ENCODE measurements at places on chromosomes 2 and 18.
A peak's percentile ranks its signal among the peaks of the same experiment; 100 is the strongest.

- DNase-seq: peak; percentile 68
Measured at GRCh38 chr2:237726401-237726830, 72.2 kb upstream of the RBM44 start.

DNA sequence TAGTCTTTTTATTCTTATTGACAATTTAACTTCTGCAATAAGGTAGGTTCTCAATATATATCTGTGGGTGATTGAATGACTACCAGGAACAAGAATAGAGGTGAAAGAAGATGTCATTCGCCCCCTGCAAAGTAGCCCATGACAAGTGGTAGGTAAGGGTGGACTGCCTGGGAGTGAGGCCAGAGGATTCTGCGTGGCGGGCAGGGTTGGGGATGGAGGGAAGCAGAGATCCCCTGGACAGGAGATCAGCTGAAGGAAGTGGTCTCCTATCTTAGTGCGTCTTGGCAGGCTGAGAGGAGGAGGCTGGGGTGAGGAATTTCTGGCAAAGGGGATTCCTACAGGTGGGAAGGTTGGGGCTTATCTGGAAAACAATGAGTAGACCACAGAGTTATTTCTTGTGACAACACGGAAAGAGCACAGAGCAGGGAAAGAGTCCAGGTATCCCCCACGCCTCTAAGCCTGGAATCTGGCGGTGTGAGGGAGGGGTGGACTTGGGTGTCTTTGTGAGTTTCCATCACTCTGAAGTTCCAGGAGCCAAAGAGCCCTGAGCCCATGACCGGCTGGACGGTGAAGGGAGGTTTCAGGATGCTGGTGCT is 21.5 kb upstream of the MYCN start:
- no peak for DNase-seq

DNA sequence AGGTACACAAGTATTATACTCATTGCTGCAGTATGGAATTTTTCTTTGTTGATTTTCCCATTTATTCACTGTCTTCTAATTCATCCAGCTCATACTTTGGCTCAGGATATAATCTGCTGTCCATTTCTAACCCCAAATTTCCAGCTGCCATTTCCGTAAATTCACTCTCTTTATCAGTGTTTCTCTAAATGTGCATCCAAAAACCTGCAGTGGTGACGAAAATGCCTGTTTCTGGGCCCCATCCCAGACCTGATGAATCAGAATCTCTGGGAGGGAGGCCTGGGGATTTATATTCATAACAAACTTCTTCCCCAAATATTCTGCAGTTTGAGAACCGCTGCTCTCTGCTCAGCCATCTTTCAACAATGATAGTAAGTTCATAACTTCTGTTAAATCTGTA is 86.6 kb downstream of the VWC2L start:
- no peak for DNase-seq

DNA sequence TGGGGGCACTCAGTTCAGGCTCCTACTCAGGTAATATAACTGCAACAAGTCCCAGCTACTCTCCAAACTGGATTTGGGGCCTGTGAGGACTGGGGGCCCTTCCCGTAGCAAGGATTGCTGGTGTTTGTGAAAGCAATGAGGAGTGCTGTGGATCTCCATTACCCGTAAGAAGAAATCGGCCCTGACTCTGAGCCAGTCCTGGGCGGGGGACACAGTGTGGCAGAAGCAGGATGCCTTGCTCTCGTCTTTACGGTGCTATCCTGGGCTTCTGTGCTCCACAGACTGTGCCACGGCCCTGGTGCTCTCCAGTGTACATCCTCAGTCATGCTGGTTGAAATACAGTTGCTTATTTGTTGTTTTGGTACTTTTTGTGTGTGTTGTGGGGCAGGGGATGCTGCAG is 172.9 kb downstream of the NDUFA10 start:
- DNase-seq: no peak

DNA sequence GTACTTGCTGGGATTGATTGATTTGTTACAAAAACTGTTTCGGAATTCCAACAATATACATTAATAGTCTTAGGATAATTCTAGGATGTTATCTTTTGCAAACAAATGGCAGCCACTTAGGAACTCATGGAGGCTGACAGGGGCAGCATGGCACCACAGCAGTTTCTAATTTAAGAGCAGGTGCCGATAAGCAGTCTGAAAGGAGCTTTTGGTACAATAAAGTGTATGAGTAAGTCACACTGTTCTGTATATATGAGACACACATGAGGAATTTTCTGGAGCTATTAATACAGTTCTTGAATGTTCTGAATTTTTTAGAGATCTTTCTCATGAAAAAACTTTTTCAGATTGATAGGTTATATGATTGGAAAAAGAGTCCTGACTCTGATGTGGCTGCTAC is 52.2 kb downstream of the EIF5B start:
- DNase-seq: no peak

GRCh38 chr2:10150436-10150835 is 27.9 kb downstream of the RRM2 start:
- DNase-seq: no peak

DNA sequence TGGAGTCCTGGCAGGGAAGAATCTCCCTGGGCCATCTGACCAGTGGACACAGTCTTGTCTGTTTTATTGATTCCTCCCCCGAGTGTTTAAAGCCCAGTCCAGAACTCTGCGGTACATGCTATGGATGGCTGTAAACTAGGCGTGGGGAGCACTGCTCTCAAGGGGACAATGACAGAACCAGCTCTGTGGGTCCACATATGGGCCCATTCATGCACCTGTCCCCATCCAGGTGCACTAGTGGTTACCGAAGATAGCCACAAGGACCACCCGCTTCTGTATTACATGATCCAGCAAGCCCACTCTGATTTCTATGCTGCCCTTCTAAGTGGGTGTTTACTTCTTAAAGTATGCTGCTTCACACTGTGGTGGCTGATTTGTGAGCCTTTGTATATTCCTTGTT is 21.0 kb downstream of the CHST10 start:
- no peak for DNase-seq

DNA sequence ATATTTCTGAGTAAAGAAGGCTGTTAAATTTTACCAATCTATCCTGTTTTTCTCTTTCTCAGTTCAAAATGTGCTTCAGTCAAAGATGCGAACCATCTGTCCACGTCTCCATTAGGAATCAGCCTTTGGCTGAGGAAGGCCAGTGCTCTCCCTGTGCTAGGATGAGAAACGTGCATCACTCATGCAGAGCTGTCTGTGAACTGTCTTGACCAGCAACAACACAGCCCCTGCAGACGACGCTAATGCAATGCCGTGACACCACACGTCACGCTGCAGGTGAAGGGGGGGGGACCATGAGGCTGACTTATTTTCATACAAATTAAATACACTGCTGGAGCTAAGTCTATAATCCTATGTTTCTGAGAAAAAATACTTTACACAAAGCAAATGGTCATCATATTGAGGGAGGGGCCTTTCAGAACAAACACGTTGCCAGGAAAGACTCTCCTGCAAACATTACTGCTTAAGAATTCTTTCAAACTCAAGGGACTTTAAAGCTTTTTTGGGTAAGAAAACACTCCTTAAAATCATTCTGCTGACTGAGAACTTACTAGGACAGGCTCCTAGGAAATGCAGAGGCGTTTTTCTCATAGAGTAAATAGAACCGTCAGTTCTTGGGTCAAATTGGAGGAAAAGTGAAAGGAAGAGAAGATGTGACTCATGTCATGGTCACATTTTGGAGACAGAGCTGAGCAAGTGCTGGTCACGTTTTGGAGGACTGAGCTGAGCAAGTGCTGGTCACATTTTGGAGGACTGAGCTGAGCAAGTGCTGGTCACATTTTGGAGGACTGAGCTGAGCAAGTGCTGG is 97.0 kb downstream of the MBP start:
- DNase-seq: peak; percentile 29

GRCh38 chr2:165202239-165202638 is 1.6 kb downstream of the SCN3A start:
- DNase-seq: peak; percentile 14

GRCh38 chr2:166135152-166135848 is 7.5 kb upstream of the SCN1A start:
- no peak for DNase-seq

DNA sequence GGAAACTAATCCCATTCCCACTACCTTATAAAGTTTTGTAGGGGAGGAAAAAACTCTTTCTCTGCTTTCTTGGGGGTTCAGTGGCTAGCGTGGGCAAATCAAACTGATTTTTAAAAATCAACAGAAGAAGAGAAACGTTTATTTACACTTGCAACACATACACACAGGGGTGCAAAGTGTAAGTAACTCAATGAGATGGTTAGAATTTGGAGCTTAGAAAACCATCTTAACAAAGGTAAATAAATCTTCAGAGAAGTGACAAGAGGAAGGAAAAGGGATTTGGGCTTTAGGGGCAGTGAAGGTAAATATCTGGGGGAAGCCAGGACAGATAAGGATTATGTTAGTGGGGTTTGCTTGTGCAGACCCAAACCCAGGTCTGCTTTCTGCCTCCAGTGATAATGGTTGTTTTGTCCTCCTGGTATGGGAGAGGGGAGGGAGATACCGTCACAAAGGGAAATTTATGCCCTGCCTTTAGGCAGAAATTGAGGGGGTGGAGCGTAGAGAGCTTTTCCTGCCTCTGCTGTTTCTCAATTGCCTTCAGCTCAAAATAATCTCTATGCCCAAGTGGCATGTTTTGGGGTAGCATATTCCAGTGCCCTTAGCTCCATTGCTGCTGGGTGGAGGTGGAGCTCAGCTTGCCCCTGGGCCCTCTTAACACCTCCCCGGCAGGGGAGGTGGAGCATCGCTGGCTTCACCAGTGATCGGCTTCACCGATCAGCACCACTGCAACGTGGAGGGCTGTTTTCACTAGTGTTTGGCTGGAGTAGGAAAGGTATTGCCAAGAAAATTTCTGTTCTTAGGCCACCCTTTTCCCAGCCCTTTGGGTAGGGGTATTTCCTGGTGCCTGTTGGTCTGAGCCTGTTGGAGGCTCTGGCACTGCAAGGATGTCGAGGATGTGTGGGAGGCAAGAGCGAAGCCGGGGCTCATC is 92.2 kb downstream of the TEX51 start:
- DNase-seq: no peak

DNA sequence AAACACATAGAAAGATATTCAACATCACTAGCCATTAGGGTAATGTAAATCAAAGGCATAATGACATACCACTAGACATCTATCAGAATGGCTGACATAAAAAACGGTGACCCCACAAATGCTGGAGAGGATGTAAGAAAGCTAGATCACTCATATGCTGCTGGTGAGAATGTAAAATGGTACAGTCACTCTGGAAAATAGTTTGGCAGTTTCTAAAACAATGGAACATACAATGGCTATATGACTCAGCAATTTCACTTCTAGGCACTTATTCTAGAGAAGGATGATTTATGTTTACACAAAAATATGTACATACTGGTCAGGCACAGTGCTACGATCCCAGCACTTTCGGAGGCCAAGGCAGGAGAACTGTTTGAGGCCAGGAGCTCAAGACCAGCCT is 87.3 kb downstream of the COLEC12 start:
- DNase-seq: peak; percentile 18

DNA sequence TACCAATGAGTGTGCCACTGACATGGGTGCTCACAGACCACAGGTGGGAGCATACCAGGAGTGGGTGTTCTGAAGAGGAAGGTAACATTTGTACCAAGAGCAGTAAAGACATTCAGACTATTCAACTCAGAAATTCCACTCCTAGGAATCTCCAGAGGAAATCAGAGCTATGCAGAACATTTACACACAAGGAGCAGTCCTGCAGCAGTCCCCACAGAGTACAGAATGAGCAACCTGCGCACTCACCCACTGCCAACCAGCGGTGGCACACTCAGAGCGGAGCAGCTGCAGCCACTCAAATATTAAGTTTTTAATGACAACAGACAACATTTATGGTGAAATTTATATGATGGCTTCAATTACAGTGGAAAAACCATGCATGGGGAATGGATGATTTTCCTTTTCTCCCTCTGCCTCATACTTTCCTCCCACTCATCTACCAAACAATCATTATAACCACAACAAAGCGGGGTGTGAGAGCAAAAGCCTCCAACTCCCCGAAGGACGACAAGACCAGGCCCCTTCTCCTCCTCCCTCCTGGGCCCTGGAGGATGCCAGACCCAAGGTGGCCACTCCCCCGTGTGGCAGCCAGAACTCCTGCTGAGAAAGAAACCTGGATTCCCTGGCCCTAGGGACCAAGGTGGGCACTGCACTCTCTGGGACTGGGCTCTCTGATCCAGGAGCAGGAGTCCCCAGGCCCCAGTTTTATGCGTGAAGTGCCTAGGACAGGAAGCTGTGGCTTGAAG is 5.4 kb downstream of the HS6ST1 start:
- peak; percentile 37 for DNase-seq

GRCh38 chr2:200177971-200178911 is 128.3 kb upstream of the SPATS2L start:
- DNase-seq: no peak

DNA sequence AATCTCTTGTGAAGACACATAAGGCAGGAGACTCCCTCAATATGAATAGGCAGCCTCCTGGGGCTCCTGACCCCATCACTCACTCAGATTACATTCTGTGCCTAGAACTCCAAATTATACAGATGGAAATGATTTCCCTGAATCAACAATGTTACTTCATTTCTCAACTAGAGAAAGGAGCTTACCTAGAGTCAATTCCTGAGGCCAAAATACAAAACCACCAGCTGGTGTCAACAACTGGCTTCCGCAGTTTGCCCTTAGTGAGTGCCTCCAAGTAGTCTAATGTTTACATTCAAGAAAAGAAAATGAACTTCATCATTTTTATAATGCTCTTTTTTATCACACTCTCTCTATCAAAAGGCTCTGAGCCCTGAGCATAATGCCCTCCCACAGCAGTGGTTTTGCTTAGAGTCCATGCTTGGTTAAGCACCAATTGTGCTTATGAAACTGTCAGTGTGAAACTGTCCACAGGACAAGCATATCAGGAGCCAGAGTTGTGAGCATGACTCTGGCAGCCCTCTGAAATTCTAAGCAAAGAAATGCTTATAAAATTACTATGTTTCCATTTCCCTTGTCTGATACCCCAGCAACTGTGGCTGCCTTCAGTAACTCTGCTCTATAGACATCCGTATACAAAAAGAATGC is 305.7 kb upstream of the PKDCC start:
- DNase-seq: no peak

GRCh38 chr2:206799083-206799482 is 33.7 kb downstream of the FASTKD2 start:
- DNase-seq: peak; percentile 22

DNA sequence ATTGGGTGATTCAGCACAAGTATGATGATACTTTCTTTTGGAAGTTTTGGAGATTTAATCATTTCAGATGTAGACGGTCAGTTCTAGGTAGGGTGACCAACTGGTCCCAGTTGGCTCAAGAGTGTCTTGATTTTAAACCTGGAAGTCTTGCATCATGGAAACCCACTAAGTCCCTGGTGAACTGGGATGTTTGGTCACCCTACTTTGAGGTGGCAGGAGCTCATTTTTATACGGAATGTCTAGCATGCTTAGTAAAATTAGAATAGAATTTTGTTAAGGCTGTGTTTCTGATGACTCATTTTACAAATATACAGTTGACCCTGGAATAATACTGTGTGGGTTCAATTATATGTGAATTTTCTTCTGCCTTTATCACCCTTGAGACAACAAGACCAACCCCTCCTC is 61.5 kb upstream of the DOCK10 start:
- DNase-seq: peak; percentile 46

- DNase-seq: no peak
Measured at GRCh38 chr2:98643496-98644100, 35.2 kb downstream of the UNC50 start.
